Upper lobe of left lung (tissue), 6 donors: ENCODE measurements at places on chromosomes 4 and X. TPM values are rescaled to one million over a fixed set of nuclear protein-coding genes. Genes with fewer than 3 reads are reported as not detected.

Gene STS
- total RNA-seq: 10.6 TPM

GRCh38 chr4:6734165-6734786 lies 18.3 kb downstream of the BLOC1S4 start:
- no peaks in the 10 kb centered on the region for H3K27me3 ChIP-seq
- DNase-seq: peak; percentile 50
- H3K36me3 ChIP-seq: no peaks in the 10 kb centered on the region
- H3K4me3 ChIP-seq: no peak overlapping the region
- no peak overlapping the region for H3K27ac ChIP-seq
- H3K4me1 ChIP-seq: peaks cover 11% of the 10 kb centered on the region

GRCh38 chr4:184787766-184788503 lies 37.8 kb downstream of the ACSL1 start:
- H3K4me3 ChIP-seq: no peak overlapping the region
- H3K36me3 ChIP-seq: peaks cover 57% of the 10 kb centered on the region
- DNase-seq: no peak
- H3K4me1 ChIP-seq: peaks cover 9% of the 10 kb centered on the region
- no peaks in the 10 kb centered on the region for H3K27me3 ChIP-seq

Gene ASB11
- total RNA-seq: not detected

GRCh38 chrX:18792828-18793227 lies 85.4 kb downstream of the PPEF1 start:
- H3K27me3 ChIP-seq: no peaks in the 10 kb centered on the region
- H3K4me3 ChIP-seq: no peak overlapping the region
- DNase-seq: no peak
- H3K36me3 ChIP-seq: no peaks in the 10 kb centered on the region
- no peaks in the 10 kb centered on the region for H3K4me1 ChIP-seq
- no peak overlapping the region for H3K27ac ChIP-seq

DNA sequence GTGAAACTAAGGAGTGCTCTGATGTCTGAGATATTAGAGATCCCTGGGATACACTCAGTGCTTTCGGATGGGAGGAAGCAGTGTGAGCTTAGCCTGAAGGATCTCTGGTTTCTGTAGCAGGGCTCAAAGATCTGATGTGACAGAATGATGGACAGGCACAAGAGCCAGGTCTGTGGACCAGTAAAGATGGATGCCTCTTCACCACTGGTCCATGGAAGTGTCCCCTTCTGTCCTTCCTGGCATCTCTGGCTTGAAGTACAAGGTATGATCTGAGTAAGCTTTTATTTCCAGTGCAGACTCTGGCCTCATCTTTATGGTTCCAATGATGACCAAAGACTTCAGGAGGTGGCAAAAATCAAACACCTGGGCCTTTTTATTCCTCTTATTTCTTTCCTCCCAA lies 88.1 kb downstream of the TBC1D9 start:
- DNase-seq: no peak
- H3K27me3 ChIP-seq: no peaks in the 10 kb centered on the region
- H3K27ac ChIP-seq: peak overlapping the region; percentile 76
- H3K36me3 ChIP-seq: no peaks in the 10 kb centered on the region
- H3K4me3 ChIP-seq: no peak overlapping the region

DNA sequence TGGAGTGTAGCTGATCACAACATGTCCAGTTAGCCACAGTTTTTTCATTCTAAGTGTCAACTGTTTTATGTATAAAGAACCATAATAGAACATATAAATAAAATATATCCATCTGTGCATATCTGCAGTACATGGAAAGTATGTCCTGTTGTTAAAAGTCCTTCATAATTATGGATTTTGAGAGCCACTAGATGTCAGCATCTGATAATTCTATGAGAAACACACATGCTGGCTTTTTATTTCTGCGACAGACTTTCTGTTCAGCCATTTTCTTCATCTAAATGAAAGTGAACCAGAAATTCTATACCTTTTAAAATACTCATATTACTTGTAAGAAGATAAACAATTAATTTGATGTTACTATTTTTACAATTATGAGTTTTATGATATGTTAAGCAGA lies 251.5 kb downstream of the GPM6A start:
- DNase-seq: no peak
- no peak overlapping the region for H3K4me3 ChIP-seq

Gene MAGEA9B
- not detected for total RNA-seq

Gene CLDN34
- total RNA-seq: 0.27 TPM

DNA sequence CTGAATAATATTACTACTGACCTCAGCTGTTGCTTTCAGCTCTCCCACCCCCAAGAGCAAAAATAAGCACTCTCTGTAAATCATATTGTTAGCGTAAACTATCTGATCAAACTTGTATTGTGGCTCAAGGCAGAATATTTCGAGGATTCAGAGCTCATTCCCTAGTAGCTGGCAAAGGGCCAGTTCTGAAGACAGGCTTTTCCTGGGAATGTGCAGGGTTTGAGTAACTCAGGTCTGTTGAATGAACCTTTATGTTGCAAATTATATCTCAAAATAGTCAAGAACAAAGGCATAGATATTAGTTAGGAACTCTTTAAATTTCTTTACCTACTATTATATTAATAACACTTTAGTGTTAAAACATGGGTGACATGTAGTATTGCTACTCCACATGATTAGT lies 454.9 kb downstream of the CCSER1 start:
- no peaks in the 10 kb centered on the region for H3K36me3 ChIP-seq
- no peak overlapping the region for H3K4me3 ChIP-seq
- no peak overlapping the region for H3K27ac ChIP-seq
- no peaks in the 10 kb centered on the region for H3K4me1 ChIP-seq

GRCh38 chrX:25285598-25285997 lies 269.8 kb upstream of the ARX start:
- H3K36me3 ChIP-seq: no peaks in the 10 kb centered on the region
- no peak overlapping the region for H3K27ac ChIP-seq
- no peaks in the 10 kb centered on the region for H3K27me3 ChIP-seq
- H3K4me1 ChIP-seq: no peaks in the 10 kb centered on the region
- DNase-seq: no peak
- no peak overlapping the region for H3K4me3 ChIP-seq
